ENCODE measurements at places on chromosomes 11 and 22.

GRCh38 chr22:29316141-29316828 is 788 bp upstream of the RASL10A start:
- no peak for DNase-seq

DNA sequence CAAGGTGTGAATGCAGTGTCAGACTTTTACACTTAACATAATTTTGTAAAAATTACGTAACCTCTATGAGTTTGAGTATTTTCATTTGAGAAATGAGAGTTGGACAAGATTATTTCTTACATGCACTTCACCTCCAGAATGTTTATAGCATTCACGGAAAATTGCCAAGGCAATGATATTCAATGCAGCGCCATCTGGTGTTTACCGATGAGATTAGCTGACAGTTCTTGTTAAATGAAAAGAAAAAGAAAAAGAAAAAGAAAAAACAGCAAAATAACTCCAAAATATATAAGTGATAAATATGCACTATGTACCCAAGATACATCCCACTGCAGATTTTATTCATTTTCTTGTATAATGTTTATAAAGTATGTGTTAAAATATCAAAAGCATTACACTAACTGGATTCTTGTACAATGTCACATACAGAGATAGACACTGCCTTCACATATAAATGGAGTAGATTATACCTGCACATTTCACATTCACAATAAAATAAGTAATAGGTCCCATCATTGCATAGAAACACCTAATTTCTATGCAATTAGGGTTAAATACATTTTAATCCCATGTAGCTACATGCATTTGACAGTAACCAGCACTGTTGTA is 976.3 kb upstream of the FAT3 start:
- DNase-seq: peak; percentile 15

DNA sequence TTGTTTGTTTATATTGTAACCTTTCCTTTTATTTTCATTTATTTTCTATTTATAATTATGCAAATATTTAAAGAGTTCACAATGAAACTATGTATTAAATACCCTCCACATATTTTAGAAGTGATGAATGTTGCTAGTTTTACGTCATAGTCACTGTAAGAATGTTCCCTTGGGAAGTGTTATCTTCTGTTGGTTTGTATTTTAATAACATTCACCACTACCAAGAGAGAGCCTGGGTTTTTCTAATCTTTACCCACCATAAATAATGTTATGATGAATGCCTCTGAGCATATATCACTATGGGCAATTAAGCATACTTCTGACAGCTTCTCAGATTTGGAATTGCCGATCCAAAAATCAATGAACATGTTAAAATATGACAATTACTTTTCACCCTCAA is 80.7 kb downstream of the GGT1 start:
- DNase-seq: no peak

- DNase-seq: no peak
Measured at GRCh38 chr11:32487270-32487669, 51.9 kb upstream of the WT1 start.

DNA sequence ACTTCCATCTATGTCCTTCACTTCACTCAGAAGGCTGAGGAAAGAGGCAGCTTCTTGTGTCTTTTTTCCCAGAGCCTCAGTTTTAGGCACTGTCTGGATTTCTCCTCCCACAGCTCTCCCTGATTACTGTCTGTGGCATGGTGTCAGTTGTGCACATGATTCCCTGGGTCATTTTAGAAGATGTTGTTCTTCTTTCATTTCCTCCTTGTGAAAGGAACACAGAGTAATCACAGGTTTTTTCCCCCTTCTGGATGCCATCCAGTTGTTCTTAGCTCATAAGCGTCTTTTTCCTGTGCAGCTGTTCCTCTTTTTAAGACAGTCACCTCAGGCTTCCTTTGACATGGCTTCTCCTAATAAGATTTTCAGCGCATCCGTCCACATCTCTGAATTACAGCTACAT is 212.2 kb downstream of the FAM181B start:
- no peak for DNase-seq

DNA sequence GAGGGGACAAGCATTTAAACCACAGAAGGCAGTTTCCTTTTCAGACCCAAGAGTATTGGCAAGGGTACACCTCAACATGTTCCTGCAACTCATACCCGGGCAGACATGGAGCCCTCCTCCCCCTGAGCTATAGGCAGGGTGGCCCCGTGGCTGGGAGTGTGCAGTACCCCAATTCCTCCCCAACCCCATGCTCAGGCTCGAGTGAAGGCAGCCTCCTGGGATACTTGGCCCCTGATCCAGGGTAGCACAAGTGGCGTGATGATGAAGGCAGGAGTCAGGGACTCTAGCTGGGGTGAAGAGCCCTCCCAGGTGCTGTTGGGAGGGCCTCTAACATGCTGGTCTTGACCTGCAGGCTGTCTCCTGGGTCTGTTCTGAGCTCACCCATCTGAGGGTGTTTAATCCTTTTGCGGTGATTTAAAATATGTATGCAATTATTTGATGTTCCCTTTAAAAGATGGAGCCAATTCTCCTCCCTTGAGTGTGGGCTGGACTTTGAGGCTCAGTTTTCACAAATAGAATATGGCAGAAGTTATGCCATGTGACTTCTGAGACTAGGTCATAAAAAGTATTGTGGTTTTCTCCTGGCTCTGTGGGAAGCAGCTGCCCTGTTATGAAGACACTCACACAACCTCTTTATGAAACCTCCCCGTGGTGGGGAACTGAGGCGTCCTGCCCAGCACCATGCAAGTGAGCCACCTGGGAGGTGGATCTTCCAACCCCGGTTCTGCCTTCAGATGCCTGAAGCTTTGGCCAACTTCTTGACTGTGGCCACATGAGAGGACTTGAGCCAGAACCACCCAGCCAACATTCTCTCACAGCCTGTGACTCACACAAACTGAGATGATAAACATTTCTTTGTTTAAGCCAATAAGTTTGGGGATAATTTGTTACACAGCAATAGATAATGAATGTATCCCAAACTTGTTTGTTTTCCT is 54.7 kb upstream of the NECTIN1 start:
- no peak for DNase-seq

- DNase-seq: no peak
Measured at GRCh38 chr11:96124155-96124554, 200.2 kb upstream of the MTMR2 start.

GRCh38 chr11:61773356-61773755 is 19.0 kb downstream of the TMEM258 start:
- DNase-seq: no peak

GRCh38 chr11:112514011-112514740 is 253.5 kb upstream of the PLET1 start:
- DNase-seq: no peak
